Activated CD8-positive, alpha-beta memory T cell treated with anti-CD3 and anti-CD28 coated beads for 24 hours (primary cell): ENCODE measurements at places on chromosomes 16 and 17.
A peak's percentile ranks its signal among the peaks of the same experiment; 100 is the strongest.

GRCh38 chr17:21513012-21513570 lies 136.9 kb downstream of the KCNJ12 start:
- peak; percentile 90 for DNase-seq

DNA sequence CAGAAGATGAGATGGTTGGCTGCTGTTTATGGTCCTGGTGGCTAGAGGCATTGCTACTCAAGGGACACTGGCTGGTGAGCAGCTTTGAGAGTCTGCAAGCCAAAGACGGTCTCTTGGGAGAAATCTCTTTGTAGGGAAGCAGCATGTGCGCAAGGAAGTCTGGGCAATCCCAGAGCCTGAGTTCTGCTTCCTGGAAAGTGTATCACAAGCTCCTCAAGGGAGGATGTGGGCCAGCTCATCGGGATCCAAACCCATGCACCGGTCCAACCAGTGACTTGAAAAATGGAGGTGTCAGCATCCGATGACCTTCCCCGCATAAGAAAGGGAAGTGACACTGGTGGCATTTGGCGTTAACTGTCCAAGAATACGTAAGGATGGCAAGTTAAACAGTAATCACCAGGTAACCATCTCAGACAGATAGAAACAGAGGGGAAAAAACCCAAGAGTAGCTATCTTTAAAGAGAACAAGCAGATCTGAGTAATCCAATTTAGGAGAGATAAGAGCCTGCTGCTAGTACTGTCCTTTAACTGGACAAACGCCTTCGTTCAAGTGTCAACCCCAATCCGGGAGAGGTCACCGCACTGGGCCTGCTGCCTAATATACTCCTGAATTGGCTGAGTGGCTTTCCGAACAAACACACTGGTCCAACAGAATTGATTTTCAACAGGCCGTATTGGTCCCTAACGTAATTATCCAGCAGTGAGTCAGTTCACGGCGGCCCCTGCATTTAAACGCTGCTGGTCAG lies 303.0 kb upstream of the ZFHX3 start:
- no peak for DNase-seq

GRCh38 chr16:74747716-74748615 lies 26.7 kb downstream of the FA2H start:
- no peak for DNase-seq

GRCh38 chr16:68590201-68590994 lies 51.3 kb downstream of the ZFP90 start:
- DNase-seq, result peak; percentile 82

DNA sequence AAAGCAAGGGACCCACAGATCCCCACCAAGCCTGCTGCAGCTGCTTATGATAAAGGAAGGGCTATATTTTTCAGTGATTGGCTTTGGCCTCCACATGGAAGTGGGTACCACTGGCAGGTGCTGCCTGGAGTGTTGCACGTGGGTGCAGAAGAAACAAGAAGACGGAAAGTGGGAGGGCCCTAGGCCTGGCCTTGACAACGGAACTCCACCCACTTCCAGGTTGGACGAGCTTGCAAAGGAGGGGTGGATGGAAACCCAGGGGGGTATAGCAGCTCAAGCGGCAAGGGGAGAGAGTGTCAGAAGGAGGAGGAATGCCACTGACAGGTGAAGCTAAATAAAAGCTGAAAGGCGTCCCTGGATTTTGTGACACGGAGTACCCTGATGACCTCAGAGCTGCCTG lies 20.3 kb downstream of the TRIM25 start:
- no peak for DNase-seq
